ENCODE measurements at places on chromosomes 11 and 22. TPM values are rescaled to one million over a fixed set of nuclear protein-coding genes. Genes with fewer than 3 reads are reported as not detected.

CRY2 gene
- total RNA-seq, result 4.8 TPM

ZDHHC5 gene
- 75.4 TPM for total RNA-seq

SEC14L6 gene
- total RNA-seq, result not detected

ARHGAP20 gene
- not detected for total RNA-seq

VSIG10L2 gene
- not detected for total RNA-seq

ANO1 gene
- total RNA-seq, result 2.6 TPM

GALNT18 gene
- total RNA-seq, result 31.9 TPM

KIRREL3 gene
- total RNA-seq, result 10.5 TPM

OR52N4 gene
- total RNA-seq, result not detected
